ENCODE measurements at places on chromosomes 7 and 10.

DNA sequence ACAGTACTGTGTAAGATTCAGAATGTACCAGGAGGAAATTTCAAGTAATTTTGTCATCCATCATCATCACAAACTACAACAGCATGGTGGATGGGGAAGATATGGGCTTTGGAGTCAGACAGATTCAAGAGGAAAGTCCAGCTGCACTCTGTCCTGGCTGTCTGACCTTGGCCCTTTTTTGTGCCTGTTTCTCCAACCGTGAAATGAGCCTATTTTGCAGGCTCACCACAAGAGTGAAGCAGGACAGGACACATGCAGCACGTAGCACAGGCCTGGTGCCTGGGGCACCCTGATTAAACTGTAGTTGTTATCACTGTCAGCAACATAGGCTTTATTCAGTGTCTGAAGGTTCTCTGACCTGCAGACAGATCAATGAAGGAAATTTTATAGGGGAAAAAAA is 37.6 kb downstream of the RHOBTB1 start:
- DNase-seq = no peak

DNA sequence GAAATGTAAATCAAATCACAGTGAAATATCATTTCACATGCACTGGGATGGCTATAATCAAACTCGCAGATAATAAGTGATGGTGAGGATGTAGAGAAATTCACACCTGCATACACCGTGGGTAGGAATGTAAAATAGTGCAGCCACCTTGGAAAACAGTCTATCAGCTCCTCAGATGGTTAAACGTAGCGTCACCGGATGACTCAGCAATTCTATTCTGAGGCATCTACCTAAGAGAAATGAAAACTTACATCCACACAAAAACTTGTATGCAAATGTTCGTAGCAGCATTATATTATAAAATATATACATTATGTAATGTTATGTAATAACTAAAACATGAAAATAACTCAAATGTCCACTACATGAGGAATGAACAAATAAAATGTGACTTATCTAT is 38.9 kb downstream of the SH3PXD2A start:
- no peak for DNase-seq

- no peak for DNase-seq
These were observed 6.9 kb downstream of the NOLC1 start for GRCh38 chr10:102159051-102159597.

GRCh38 chr7:88759230-88760135 is at the start of gene ZNF804B:
TSS of gene ZNF804B (plus strand) at chr7:88759700. CDS start at chr7:88759977, 277 bp downstream.
- DNase-seq = no peak

- DNase-seq = no peak
These were observed 91.1 kb downstream of the CPED1 start for GRCh38 chr7:121079425-121080169.

All from activated T-cell treated with anti-CD3 and anti-CD28 coated beads, Interleukin-2, amount 50 U/mL, for 48 hours (primary cell).